Pancreas (tissue), 10 donors: ENCODE measurements at places on chromosomes 2 and 18. TPM values are rescaled to one million over a fixed set of nuclear protein-coding genes. Genes with fewer than 3 reads are reported as not detected.
A peak's percentile ranks its signal among the peaks of the same experiment; 100 is the strongest.

DNA sequence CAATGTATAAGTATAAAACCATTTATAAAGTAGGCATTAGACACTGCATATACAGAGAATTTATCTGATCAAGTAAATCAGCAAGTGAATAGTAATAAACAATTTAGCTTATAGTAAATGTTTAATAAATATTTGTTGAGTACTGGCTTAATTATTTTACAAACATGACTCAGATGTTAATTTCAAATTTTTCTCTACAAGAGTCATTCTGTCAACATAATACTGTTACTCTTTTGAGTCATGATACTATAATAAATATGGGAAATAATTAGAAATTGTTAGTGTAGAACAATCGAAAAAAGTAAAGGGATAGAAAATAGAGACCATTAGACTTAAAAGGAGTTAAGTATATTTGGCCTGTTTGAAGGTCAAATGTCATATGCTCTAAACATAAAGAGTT is 133.6 kb upstream of the MC4R start:
- no peak overlapping the region for H3K27ac ChIP-seq
- no peaks in the 10 kb centered on the region for H3K36me3 ChIP-seq
- no peak overlapping the region for H3K4me3 ChIP-seq
- H3K27me3 ChIP-seq = no peaks in the 10 kb centered on the region
- DNase-seq = no peak
- no peaks in the 10 kb centered on the region for H3K4me1 ChIP-seq

GRCh38 chr2:104430359-104430740 is 423.6 kb upstream of the POU3F3 start:
- H3K36me3 ChIP-seq = no peaks in the 10 kb centered on the region
- H3K27me3 ChIP-seq = no peaks in the 10 kb centered on the region
- no peak overlapping the region for H3K27ac ChIP-seq

GRCh38 chr2:160695402-160696086 is 201.9 kb upstream of the RBMS1 start:
- no peak overlapping the region for H3K4me3 ChIP-seq
- H3K27ac ChIP-seq = no peak overlapping the region
- no peaks in the 10 kb centered on the region for H3K36me3 ChIP-seq
- no peaks in the 10 kb centered on the region for H3K27me3 ChIP-seq
- no peak for DNase-seq

- no peaks in the 10 kb centered on the region for H3K36me3 ChIP-seq
- H3K4me1 ChIP-seq = no peaks in the 10 kb centered on the region
- H3K27ac ChIP-seq = no peak overlapping the region
- no peaks in the 10 kb centered on the region for H3K27me3 ChIP-seq
Observed at GRCh38 chr2:225842939-225843338, 443.4 kb downstream of the NYAP2 start.

GRCh38 chr2:66575625-66576310 is 140.8 kb downstream of the MEIS1 start:
- peaks cover 18% of the 10 kb centered on the region for H3K4me1 ChIP-seq
- no peaks in the 10 kb centered on the region for H3K36me3 ChIP-seq
- peak; percentile 67 for DNase-seq
- H3K4me3 ChIP-seq = peak overlapping the region; percentile 46

GRCh38 chr2:123614596-123614995 is 410.5 kb upstream of the CNTNAP5 start:
- H3K4me3 ChIP-seq = no peak overlapping the region
- H3K27ac ChIP-seq = no peak overlapping the region
- no peaks in the 10 kb centered on the region for H3K27me3 ChIP-seq
- no peaks in the 10 kb centered on the region for H3K36me3 ChIP-seq
- no peak for DNase-seq

GRCh38 chr2:101790416-101790815 is 92.9 kb downstream of the MAP4K4 start:
- H3K4me1 ChIP-seq = no peaks in the 10 kb centered on the region
- no peak for DNase-seq
- no peaks in the 10 kb centered on the region for H3K27me3 ChIP-seq
- no peak overlapping the region for H3K4me3 ChIP-seq
- H3K36me3 ChIP-seq = no peaks in the 10 kb centered on the region
- H3K27ac ChIP-seq = no peak overlapping the region

GRCh38 chr2:57111531-57111930 is 927.7 kb downstream of the CCDC85A start:
- no peak overlapping the region for H3K4me3 ChIP-seq
- H3K36me3 ChIP-seq = no peaks in the 10 kb centered on the region
- H3K4me1 ChIP-seq = peaks cover 6% of the 10 kb centered on the region
- no peaks in the 10 kb centered on the region for H3K27me3 ChIP-seq
- no peak for DNase-seq

- no peak overlapping the region for H3K4me3 ChIP-seq
- no peaks in the 10 kb centered on the region for H3K27me3 ChIP-seq
- no peaks in the 10 kb centered on the region for H3K36me3 ChIP-seq
- no peak overlapping the region for H3K27ac ChIP-seq
- H3K4me1 ChIP-seq = no peaks in the 10 kb centered on the region
Observed at GRCh38 chr18:70973626-70974025, 684.8 kb downstream of the SOCS6 start.

- H3K27ac ChIP-seq = peak overlapping the region; percentile 44
- no peaks in the 10 kb centered on the region for H3K4me1 ChIP-seq
- no peaks in the 10 kb centered on the region for H3K36me3 ChIP-seq
- no peak overlapping the region for H3K4me3 ChIP-seq
- H3K27me3 ChIP-seq = no peaks in the 10 kb centered on the region
- DNase-seq = no peak
Observed at GRCh38 chr2:47088371-47089082, 66.6 kb downstream of the STPG4 start.

- H3K27ac ChIP-seq = no peak overlapping the region
- H3K36me3 ChIP-seq = no peaks in the 10 kb centered on the region
- H3K4me1 ChIP-seq = peaks cover 9% of the 10 kb centered on the region
Observed at GRCh38 chr18:75679331-75679730, 251.8 kb upstream of the SMIM21 start.

- H3K27me3 ChIP-seq = no peaks in the 10 kb centered on the region
- no peaks in the 10 kb centered on the region for H3K36me3 ChIP-seq
- no peak for DNase-seq
- no peaks in the 10 kb centered on the region for H3K4me1 ChIP-seq
- no peak overlapping the region for H3K27ac ChIP-seq
Observed at GRCh38 chr2:108927936-108928659, 60.9 kb downstream of the EDAR start.

DNA sequence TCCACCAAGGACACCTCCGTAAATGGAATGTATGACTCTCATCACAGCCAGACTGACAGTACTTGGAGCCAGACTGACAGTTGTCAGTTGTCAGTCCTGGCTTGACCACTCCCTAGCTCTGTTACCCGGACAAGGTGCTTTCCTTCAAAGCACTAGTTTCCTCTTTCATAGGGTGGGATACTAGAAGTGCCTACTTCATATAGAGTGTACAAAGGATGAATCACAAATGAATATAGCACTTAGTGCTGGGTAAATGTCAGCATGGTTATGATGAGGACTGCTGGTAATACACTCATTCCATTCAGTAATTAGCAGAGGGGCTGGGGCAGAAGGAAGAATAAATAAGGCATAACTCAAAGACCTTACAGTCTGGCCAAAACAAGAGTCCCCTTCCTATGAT is 91.4 kb downstream of the ARL4C start:
- no peak overlapping the region for H3K4me3 ChIP-seq
- no peaks in the 10 kb centered on the region for H3K27me3 ChIP-seq
- no peaks in the 10 kb centered on the region for H3K36me3 ChIP-seq
- DNase-seq = no peak

- H3K27me3 ChIP-seq = no peaks in the 10 kb centered on the region
- no peaks in the 10 kb centered on the region for H3K36me3 ChIP-seq
- peak; percentile 68 for DNase-seq
- peaks cover 3% of the 10 kb centered on the region for H3K4me1 ChIP-seq
- H3K27ac ChIP-seq = peak overlapping the region; percentile 66
Observed at GRCh38 chr2:42102024-42102590, 54.3 kb downstream of the PKDCC start.

GRCh38 chr18:45528712-45529336 is 86.5 kb upstream of the SLC14A2 start:
- H3K4me1 ChIP-seq = no peaks in the 10 kb centered on the region
- no peaks in the 10 kb centered on the region for H3K27me3 ChIP-seq
- no peak overlapping the region for H3K4me3 ChIP-seq
- H3K36me3 ChIP-seq = no peaks in the 10 kb centered on the region

DNA sequence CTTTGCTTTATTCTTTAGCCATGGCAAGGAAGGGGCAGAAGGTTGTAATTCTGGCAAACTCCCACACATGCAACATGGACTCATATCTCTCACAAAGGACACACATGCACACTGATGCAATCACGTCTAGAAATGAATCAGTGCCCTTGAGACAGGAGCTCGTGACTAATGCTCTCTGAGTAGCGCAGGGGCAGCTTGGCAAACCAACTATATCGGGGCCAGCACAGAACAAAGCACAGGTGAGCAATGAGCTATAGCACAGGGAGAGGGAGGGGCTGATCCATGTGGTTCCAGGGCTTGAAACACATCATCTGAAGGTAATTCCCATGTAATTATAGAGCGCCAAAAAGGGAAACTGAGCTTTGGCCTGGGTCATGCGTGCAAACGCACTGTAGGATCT is 165.2 kb upstream of the KLF7 start:
- H3K27ac ChIP-seq = no peak overlapping the region
- H3K4me1 ChIP-seq = peaks cover 11% of the 10 kb centered on the region
- no peak for DNase-seq
- no peaks in the 10 kb centered on the region for H3K27me3 ChIP-seq

DNA sequence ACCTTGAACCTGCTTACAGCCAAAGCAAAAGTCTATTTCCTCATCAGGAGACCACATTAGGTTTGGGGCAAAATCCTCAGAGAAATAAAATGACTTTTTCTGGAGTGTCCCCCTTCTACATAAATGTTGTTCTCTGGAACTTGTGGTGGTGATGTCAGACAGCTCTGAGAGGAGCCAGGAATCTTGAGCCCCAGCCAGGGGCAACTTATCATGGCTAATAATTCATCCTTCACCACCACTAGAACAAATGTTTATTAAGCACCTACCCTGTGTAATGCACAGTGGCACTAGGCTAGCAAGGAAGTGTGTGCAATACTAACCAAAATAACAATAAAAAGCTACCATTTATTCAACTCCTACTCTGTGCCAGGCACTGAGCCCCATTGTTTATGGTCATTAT is 9.0 kb upstream of the BMP10 start:
- peaks cover 9% of the 10 kb centered on the region for H3K27me3 ChIP-seq
- H3K4me1 ChIP-seq = no peaks in the 10 kb centered on the region
- H3K4me3 ChIP-seq = no peak overlapping the region
- no peaks in the 10 kb centered on the region for H3K36me3 ChIP-seq
- H3K27ac ChIP-seq = no peak overlapping the region
- DNase-seq = no peak

DNA sequence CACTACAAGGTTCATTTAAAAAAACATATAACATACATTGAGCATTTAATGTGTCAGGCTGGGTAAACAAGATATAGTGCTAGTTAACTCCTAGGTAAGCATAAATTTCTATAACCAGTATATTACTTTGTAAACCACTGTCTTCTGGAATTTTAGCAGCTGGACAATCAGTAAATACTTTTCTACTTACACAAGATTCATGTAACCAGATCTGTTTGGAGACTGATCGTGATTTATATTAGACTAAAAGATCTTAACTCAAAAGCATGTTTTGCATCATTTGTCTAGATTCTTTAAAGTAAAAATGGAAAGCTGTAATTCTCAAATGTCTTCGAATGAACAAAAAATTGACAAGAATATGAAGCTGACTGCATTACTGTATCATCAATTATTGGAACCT is 941 bp upstream of the SGO2 start:
- H3K36me3 ChIP-seq = no peaks in the 10 kb centered on the region
- peak overlapping the region; percentile 87 for H3K4me3 ChIP-seq
- H3K27ac ChIP-seq = no peak overlapping the region

DNA sequence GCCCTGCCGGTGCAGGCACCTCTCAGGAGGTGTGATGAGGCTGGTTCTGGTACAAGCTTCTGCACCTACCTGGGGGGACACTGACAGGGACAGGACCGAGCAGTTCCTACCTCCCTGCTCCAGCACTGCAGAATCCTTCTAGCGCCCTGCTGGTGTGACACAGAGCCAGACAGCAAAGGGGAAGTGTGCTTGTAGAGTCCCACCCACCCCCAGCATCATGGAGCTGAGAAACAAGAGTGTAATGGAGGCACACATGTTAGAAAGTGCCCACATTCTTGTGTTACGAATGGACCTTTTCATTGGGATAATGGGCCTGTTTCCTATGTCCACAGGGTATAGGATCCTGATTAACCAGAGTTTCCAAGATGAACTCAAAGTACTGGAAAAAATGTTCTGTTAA is 38.3 kb downstream of the OXER1 start:
- H3K4me1 ChIP-seq = no peaks in the 10 kb centered on the region
- no peaks in the 10 kb centered on the region for H3K36me3 ChIP-seq
- H3K4me3 ChIP-seq = no peak overlapping the region
- H3K27ac ChIP-seq = no peak overlapping the region

DNA sequence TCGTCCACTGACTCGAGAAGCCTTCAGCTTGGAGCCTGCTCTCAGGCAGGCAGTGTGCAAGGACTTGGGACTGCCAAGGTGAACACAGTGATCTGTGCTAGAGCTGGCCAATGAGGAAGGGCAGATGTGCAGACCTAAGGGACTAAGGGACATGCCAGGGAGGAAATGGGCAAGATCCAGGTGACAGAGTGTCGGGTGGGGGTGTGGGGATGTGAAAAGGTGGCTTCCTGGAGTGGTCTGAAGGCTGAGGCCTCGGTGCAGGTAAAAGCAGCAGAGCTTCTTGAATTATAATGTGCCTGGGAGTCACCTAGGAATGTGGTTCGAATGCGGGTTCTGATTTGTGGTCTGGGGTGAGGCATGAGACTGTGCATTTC is 42.0 kb downstream of the STEAP3 start:
- no peak overlapping the region for H3K27ac ChIP-seq
- no peaks in the 10 kb centered on the region for H3K36me3 ChIP-seq
- H3K4me1 ChIP-seq = no peaks in the 10 kb centered on the region
- no peaks in the 10 kb centered on the region for H3K27me3 ChIP-seq

DNA sequence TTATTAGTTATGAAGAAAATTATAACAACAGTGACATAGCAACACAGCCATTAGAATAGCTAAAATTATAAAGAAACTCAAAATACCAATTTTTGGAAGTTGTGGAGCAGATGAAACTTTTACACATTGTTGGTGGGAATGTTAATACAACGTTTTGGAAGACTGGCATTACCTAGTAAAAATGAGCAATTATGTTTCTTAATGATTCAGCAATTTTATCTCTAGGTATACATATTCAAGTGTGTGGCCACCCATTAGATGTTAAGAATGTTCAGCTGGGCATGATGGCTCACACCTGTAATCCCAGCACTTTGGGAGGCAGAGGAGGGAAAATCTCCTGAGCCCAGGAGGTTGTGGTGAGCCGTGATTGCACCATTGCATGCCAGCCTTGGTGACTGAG is 78.8 kb downstream of the INSIG2 start:
- H3K4me3 ChIP-seq = no peak overlapping the region
- no peaks in the 10 kb centered on the region for H3K36me3 ChIP-seq
- H3K4me1 ChIP-seq = no peaks in the 10 kb centered on the region
- DNase-seq = no peak

Gene CD302
- total RNA-seq = 18.4 TPM

Gene CAPN10
- 8.7 TPM for total RNA-seq

Gene CXCR1
- total RNA-seq = 0.59 TPM

Gene LDLRAD4
- total RNA-seq = 8.7 TPM

Gene EIF4E2
- total RNA-seq = 18.1 TPM

Gene LHCGR
- total RNA-seq = not detected

Gene CPLX4
- total RNA-seq = not detected

Gene MYO1B
- 54.4 TPM for total RNA-seq

Gene PXDN
- total RNA-seq = 2.0 TPM

Gene GPAT2
- 1.8 TPM for total RNA-seq

Gene CTAGE1
- not detected for total RNA-seq

Gene C2orf81
- 1.2 TPM for total RNA-seq

Gene AQP12A
- total RNA-seq = 105 TPM

Gene POTEC
- total RNA-seq = not detected

Gene IL36B
- total RNA-seq = not detected
